Activated CD4-positive, alpha-beta T cell treated with anti-CD3 and anti-CD28 coated beads, Interleukin-2, amount 50 U/mL, for 16 hours (primary cell): ENCODE measurements at places on chromosomes 4 and X.
A peak's percentile ranks its signal among the peaks of the same experiment; 100 is the strongest.

- peak; percentile 44 for DNase-seq
Measured at GRCh38 chr4:164731827-164732474, 22.0 kb upstream of the SMIM31 start.

DNA sequence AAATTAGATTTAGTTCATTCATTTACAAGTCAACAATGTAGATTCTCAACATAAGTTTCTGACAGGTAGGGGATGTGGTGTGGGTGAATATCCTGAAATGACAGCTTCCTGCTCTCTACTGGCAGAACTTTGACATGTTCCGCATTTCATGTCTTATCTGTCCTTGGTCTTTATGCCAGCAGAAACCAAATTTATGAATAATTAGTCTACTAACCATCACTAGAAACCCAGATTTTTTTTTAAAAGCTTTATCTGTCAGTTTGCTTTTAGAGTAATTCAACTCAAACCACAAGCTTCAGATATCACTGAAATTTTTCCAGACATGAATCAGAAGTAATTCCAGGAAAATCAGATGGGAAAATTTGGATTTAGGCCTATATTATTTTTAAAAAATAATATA is 17.9 kb downstream of the COQ2 start:
- DNase-seq: peak; percentile 78

DNA sequence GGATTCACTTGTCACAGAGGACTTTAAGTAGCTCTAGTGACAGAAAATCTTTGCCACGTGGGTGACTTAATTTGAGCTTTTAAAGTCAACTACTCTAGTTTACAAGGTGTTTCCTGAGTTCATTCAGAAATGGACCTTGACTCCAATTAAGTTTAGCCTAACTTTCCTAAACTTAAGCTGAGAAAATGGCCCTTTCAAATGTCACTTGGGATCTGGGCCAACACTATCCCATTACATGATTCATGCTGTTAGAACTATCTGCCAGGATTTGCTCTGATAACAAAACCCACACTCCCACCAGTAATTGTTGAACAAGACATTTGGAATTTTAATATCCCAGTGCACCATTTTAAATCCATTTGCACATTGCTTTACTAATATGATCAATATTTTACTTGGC is 40.8 kb downstream of the C4orf46 start:
- no peak for DNase-seq

- DNase-seq: no peak
Measured at GRCh38 chr4:182022909-182023308, 220.3 kb upstream of the TENM3 start.

GRCh38 chr4:153204728-153205648 is 745 bp downstream of the TRIM2 start:
- peak; percentile 13 for DNase-seq

- no peak for DNase-seq
Measured at GRCh38 chr4:159483782-159484741, 381.2 kb downstream of the RAPGEF2 start.

DNA sequence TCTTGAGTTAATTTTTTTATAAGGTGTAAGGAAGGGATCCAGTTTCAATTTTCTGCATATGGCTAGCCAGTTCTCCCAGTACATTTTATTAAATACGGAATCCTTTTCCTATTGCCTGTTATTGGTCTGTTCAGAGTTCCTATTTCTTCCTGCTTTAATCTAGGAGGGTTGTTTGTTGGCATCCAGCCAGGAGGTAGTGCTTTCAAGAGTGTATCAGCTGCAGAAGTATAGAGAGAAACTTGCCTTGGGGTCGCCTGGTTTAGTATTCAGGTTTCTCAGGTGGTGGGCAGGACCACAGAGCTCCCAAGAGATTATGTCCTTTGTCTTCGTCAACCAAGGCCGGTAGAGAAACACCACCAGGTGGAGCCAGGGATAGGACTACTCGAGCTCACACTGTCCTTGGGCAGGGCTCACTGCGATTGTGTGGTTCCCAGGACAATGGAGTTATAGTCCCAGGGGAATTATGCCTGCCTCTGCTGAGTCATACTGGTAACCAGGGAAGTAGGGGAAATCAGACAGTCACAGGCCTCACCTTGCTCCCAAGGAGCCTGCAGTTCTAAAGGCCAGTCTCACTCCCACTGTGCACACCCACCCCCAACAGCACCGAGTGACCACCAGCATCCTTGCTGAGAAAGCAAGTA is 168.1 kb downstream of the VSIG4 start:
- no peak for DNase-seq
